AG04450 (cell line): ENCODE measurements at places on chromosomes 16 and 17. TPM values are rescaled to one million over a fixed set of nuclear protein-coding genes. Genes with fewer than 3 reads are reported as not detected.

RNF112 gene
- polyA plus RNA-seq, result 3.3 and 4.5 TPM in 2 replicates

KRTAP4-6 gene
- polyA plus RNA-seq, result not detected in 2 replicates

HOXB13 gene
- polyA plus RNA-seq, result not detected in 2 replicates

MYH11 gene
- polyA plus RNA-seq, result 0.20 and 0.22 TPM in 2 replicates

ABCC12 gene
- not detected in 2 replicates for polyA plus RNA-seq

SYCE1L gene
- polyA plus RNA-seq, result 0.10 and 0.15 TPM in 2 replicates

PYY gene
- polyA plus RNA-seq, result not detected in 2 replicates

PRAC2 gene
- polyA plus RNA-seq, result not detected in 2 replicates

ANKRD40CL gene
- polyA plus RNA-seq, result not detected in 2 replicates

EVI2B gene
- polyA plus RNA-seq, result 0.30 and 0.41 TPM in 2 replicates

SLC47A2 gene
- not detected in 2 replicates for polyA plus RNA-seq

PLEKHG4 gene
- 17.2 and 23.3 TPM in 2 replicates for polyA plus RNA-seq

ZDHHC7 gene
- polyA plus RNA-seq, result 136 and 150 TPM in 2 replicates

SLC12A3 gene
- polyA plus RNA-seq, result not detected in 2 replicates

MYH1 gene
- polyA plus RNA-seq, result not detected in 2 replicates

KRTAP4-4 gene
- polyA plus RNA-seq, result not detected in 2 replicates

DNA sequence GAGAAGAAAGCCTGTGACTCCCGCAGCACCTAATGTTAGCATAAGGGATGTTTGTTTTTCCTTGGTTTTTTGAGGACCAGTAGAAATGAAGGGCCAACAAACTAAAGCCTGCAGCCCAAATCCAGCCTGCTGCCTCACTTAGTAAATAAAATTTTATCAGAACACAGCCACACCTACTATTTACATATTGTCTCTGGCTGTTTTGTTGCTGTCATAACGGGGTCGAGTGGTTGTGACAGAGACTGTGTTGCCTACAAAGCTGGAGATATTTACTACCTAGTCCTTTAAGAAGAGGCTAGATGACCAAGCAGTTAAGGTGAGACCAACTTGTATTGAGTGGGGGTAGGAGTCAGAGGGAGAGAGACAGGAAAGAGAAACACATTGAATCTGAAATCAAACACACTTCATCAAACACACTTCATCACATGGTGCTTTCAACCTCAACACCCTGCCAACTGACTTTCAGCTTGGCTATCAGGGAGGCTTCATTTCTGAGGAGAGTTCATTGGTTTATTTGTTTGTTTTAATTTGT lies 546.3 kb upstream of the CDH11 start:
- no peak for DNase-seq

DNA sequence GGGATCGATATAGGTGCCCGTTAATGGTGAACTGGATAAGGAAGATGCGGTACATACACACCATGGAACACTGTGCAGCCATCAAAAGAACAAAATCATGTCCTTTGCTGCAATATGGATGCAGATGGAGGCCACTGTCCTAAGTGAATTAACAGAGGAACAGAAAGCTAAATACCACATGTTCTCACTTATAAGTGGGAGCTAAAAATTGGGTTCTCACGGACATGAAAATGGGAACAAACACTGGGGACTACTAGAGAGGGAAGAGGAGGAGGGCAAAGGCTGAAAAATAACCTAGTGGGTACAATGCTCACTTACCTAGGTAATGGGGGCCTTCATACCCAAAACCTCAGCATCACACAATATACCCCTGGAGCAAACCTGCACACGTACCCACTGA lies 302.6 kb downstream of the XYLT1 start:
- no peak for DNase-seq

GRCh38 chr16:56513972-56514371 lies 5.9 kb downstream of the BBS2 start:
- peak; percentile 29 for DNase-seq

GRCh38 chr16:85709766-85710585 lies 21.2 kb upstream of the GINS2 start:
- DNase-seq, result no peak

DNA sequence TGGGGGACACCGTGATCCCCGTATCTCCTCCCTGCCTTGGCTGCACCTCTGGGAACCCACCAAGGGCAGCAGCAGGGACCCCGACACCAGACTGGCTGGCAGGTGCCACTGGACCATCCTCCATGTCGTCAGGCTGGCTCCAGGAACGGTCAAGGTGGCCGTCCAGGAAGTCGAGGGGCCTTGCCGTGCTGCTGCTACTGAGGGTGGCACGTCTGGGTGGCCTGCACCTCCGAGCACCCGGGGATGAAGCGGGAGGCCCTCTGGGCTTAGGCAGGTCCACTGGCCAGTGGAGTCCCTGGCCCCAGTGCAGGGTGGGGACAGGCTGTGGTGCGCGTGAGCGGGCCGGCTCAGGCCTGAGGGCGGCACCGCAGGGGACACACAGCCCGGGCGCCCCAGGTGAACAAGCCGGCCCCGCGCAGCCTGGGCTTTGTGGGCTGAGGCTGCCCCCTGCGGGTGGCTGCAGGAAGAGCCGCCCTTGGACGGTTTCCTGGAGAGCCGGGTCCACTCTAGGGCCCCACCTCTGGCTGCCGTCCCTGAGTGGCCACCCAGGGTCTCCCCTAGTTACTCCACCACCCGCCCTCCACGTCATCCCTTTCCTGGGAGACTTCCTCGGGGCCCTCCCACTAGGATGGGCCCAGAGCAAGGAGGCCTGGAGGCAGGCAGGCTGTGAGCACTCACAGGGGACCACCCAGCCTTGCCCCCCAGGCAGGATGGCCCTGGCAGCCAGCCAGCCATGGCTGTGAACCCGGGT lies 42.8 kb upstream of the ZC3H18 start:
- DNase-seq, result peak; percentile 10

DNA sequence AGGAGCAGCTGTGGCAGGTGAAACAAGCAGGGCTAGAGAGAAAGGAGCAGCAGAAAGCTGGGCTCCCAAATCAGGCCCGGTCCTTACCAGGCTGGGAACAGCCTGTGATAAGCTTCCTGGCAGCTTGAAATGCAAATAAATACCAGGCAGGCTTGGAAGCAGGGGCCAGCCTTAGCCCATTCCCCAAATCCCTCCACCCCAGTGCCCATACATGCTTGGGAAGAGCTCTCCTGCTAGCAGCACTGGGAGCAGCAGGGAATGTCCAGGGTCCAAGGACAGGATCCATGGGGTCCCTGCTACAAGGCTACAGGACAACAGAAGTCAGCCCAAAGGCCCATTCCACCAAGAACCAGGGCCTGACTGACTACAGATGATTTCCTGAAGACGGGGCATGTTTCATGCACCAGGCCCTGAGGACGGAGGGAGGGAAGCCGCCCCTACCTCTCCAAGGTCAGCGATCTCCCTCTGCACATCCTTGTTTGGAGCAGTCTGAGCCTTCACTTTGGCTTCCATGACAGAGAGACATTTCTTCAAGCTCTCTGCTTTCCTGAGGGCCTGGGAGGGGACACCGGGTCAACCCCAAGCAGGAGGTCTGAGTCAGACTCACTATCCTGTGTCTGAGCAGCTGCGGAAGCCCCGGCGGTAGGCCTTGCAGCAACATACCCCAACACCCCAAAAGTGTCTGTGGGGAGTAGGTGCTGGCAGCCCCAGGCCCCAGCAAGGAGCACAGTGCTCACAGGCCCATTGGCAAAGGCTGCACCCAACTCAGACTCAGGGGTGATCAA lies 2.6 kb upstream of the EXOSC6 start:
- no peak for DNase-seq

- DNase-seq, result no peak
These were observed 7.7 kb upstream of the ACTG1 start for GRCh38 chr17:81520021-81520901.

GRCh38 chr17:44220213-44221083 lies 973 bp upstream of the UBTF start:
- no peak for DNase-seq

DNA sequence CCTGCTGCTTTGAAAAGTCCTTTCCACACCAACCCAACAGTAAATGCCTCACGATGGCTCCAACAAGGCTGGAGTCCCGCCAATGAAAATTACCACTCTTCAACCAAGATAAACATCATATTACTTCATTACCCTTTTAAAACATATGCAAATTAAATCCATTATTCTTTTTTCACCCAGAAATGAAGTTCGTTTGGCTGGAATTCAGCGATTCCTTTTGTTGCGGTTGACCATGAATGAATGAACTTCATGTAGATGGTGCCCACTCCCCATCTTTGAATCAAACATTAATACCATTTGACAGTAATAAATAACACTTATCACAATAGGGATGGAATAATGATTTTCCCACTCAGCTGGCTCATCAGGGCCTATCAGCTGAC lies 211.5 kb upstream of the TOX3 start:
- DNase-seq, result no peak

- DNase-seq, result no peak
These were observed 21.1 kb downstream of the NPTX1 start for GRCh38 chr17:80455336-80455710.

- DNase-seq, result no peak
These were observed 64.0 kb downstream of the TBC1D16 start for GRCh38 chr17:79971651-79972050.

DNA sequence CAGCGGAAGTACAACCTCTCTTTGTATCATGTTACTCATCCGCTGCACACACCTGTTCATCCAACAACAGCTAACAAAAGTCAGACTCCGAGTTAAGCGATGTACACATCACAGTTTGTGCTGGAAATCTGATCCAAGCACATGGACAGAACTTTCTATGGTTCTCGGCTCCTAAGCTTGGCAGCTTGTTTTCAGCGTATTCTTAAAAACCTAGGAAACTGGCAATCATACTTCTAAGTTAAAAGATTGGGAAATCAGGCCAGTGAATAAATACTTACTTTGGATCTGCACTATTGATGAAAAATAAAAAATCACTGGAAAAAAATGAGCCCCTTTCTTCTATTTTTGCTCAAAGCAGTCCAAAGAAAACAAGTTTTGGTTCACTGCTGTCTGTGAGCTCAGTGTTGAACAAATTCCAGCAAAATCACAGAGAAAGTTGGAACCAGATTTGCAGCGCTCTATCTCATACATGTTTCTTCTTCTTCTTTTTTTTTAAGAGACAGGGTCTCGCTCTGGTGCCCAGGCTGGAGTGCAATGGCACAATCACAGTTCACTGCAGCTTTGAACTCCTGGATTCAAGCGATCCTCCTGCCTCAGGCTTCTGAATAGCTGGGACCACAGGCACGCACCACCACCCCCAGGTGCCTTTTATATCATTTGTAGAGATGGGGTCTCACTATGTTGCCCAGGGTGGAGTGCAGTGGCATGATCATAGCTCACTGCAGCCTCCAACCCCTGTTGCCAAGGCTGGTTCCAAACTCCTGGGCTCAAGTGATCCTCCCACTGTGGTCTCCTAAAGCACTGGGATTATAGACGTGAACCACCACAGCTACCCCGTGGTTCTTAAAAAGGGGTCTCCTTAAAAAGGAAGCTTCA lies 71.6 kb upstream of the CREBBP start:
- DNase-seq, result no peak

GRCh38 chr17:79183293-79184158 lies 108.9 kb downstream of the ENGASE start:
- DNase-seq, result no peak

- peak; percentile 26 for DNase-seq
These were observed 15.3 kb downstream of the SGF29 start for GRCh38 chr16:28569021-28569420.

GRCh38 chr17:41680426-41681040 lies 8.2 kb upstream of the EIF1 start:
- DNase-seq, result no peak

GRCh38 chr17:81961087-81961511 lies at the start of gene NOTUM:
Gene NOTUM (minus strand): TSS chr17:81961187. CDS start chr17:81960909, 278 bp downstream.
- DNase-seq, result no peak

DNA sequence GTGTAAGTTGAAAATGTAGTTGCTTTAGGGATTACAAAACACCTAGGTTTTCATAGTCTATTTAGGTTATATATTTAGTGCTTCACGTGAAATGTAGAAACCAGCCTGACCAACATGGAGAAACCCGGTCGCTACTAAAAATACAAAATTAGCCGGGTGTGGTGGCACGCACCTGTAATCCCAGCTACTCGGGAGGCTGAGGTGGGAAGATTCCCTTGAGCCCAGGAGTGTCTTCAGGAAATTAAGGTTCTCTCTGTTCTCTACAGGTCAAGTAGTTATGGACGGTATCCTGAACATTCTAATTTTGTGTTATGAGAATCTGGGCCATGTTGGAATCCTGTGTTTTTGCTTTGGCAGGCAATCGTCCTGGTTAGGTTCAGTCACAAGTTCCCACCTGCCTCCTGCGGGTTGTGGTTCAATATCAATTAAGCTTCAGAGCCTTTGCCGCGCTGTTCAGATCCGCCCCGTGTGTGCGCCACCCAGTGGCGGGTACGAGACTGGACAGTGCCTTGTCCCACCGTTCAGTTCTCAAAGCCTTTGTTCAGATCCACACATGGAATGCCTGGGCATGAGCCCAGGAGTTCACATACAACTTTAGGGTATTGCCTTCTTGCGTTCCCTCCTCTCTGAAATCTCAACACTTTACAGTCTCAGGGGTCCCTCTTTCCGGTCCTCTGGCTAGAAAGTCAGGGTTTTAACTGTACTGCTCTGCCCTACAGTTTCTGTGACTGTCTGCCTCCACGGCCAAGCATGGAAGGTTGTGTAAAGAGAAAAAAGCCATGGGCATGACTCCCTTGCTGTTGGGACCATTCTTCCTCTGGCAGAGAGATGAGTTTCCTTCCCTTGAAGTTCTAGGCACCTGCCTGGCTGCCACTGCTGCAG lies 41.7 kb downstream of the HEATR6 start:
- DNase-seq, result peak; percentile 37

GRCh38 chr16:69031877-69032301 lies 73.6 kb upstream of the HAS3 start:
- no peak for DNase-seq

DNA sequence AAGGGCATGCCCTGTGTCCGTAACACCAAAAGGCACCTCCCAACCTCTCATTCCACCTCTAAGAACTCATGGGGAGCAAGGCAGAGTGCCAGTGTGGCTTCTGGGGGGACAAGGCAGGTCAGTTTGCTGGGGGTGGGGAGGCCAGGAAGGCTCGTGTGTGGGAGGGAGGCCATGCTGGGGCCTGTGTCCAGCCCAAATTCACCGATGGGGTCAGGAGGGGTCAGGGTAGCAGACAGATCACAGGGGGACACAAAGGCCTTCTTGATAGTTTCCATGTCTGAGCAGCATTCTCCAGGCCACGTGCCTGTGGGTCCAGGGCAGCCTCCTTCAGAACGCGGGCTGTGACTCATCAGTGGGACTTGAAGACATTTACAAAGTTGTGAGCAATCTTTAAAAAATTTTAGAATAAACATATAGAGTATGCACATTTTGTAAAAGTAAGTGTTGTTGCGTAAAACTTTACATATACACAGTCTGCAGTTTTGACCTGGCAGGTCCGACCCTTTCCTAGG lies 20.9 kb downstream of the SPACA3 start:
- peak; percentile 90 for DNase-seq

DNA sequence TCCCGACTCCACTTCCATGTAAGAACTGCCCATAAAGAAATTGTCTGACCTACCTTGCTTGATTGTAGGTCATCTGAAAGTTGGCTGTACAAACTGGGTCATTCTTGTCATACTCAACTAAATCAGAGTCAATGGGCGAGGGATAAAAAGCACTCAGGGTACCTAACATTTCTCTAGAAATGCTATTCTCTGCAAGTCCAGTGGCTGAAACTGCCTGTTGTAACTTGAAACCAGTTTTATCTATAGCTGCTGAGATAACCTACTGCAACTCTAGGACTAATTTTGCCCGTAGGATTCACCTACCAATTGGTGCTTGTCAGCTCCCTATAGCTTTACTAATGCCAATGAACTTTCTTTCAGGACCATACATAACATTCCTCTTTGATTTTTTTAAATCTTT lies 100.1 kb upstream of the GRIN2A start:
- DNase-seq, result no peak

GRCh38 chr17:39650121-39650579 lies 13.2 kb downstream of the STARD3 start:
- DNase-seq, result no peak
